ENCODE measurements at places on chromosomes 6 and 20. TPM values are rescaled to one million over a fixed set of nuclear protein-coding genes. Genes with fewer than 3 reads are reported as not detected.

DNA sequence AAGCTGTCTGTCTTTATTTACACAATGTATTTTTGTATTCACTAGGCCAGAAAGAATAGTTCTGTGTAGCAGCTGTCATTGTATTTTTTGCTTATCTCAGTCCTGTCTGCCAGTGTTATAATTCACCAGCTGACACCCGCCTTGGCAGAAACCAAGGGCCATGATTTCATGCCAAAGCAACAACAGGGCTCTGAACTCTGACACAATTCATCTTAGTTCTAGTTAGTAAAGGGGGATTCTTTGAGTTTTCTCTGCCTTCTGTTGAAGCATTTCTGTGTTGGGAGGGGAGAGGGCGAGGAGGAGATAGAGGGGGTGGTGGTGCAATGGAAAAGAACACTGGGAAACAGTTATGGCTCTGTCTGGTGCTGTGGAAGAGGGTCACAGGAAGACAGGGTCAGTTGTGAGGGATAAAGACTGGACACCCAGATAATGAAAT is 684.6 kb upstream of the MARCKS start:
- no peak overlapping the region for H3K27ac ChIP-seq
- H3K4me3 ChIP-seq = no peak overlapping the region
- H3K27me3 ChIP-seq = no peaks in the 10 kb centered on the region
- no peaks in the 10 kb centered on the region for H3K4me1 ChIP-seq
- DNase-seq = no peak

DNA sequence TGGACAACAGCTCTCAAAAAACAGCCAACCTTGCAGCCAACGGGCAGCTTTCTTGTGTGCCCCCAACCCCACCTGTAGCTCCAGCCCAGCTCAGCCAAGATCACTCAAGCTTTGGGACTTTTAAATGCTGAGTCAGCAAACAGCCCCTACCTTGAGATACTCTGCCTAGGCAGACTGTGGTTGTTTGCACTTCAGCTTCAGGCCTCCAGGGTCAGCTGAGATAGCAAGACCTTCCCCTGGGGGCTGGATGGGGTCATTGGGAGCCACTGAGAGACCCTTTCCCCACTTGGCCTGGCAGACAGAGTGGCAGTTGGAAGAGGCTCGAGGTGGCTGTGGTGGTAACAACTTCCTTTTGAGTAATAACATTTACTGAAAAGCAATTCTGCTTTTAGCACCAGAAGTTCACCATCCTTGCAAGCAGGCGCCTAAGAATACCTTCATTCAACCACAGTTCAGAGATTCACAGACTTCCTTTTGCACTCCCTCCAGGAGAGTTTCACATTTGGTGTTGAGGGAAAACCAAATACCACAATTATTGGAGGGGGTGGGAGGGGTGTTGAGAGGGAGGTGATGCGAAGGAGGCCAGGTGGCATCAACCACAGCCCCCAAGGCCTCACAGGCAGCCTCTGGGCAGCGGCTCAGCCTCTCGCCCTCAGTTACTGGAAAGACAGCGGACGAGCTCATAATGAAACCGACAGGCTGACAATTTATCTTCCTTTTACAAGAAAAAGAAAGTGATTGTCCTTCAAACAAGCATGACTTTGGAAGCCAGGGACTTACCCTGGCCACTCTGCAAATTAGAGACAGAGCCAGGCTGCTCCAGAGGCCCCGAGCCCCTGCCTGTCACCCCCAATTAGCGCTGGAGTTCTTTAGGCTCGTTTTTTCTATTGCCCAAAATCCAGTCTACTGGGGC is 148.1 kb downstream of the CEBPB start:
- peaks cover 16% of the 10 kb centered on the region for H3K4me1 ChIP-seq
- no peak overlapping the region for H3K4me3 ChIP-seq
- DNase-seq = no peak
- no peaks in the 10 kb centered on the region for H3K27me3 ChIP-seq
- H3K36me3 ChIP-seq = no peaks in the 10 kb centered on the region
- peak overlapping the region; percentile 72 for H3K27ac ChIP-seq

- no peaks in the 10 kb centered on the region for H3K27me3 ChIP-seq
- no peaks in the 10 kb centered on the region for H3K36me3 ChIP-seq
- H3K27ac ChIP-seq = no peak overlapping the region
- DNase-seq = no peak
- no peaks in the 10 kb centered on the region for H3K4me1 ChIP-seq
Observed at GRCh38 chr20:33061658-33062028, 7.9 kb downstream of the BPIFB3 start.

DCDC2 gene
- total RNA-seq = 2.8 TPM

- DNase-seq = peak; percentile 46
- H3K27ac ChIP-seq = no peak overlapping the region
- H3K4me1 ChIP-seq = peaks cover 16% of the 10 kb centered on the region
- H3K4me3 ChIP-seq = no peak overlapping the region
- peaks cover 9% of the 10 kb centered on the region for H3K27me3 ChIP-seq
- no peaks in the 10 kb centered on the region for H3K36me3 ChIP-seq
Observed at GRCh38 chr20:52231230-52231746, 39.7 kb upstream of the ZFP64 start.

ANKRD66 gene
- not detected for total RNA-seq

DNA sequence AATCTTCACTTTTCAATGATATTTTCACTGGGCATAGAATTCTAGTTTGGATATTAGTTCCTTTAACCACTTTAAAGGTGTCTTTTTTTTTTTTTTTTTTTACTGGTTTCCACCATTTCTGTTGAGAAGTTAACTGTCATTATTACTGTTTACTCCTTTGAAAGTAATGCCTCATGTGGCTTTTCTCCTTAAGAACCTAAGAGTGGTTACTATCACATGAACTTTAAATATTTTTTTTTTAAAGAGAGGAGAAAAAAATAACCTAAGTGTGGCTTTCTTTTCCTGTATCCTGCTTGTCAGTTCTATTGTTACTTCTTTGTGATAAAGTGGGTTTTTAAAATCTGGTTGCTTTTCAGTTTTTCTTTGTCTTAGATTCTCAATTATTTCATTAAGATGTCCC is 229.5 kb downstream of the CDH26 start:
- no peaks in the 10 kb centered on the region for H3K27me3 ChIP-seq
- DNase-seq = no peak
- H3K27ac ChIP-seq = no peak overlapping the region
- H3K4me3 ChIP-seq = no peak overlapping the region
- no peaks in the 10 kb centered on the region for H3K4me1 ChIP-seq

HEBP2 gene
- total RNA-seq = 18.2 TPM

DNA sequence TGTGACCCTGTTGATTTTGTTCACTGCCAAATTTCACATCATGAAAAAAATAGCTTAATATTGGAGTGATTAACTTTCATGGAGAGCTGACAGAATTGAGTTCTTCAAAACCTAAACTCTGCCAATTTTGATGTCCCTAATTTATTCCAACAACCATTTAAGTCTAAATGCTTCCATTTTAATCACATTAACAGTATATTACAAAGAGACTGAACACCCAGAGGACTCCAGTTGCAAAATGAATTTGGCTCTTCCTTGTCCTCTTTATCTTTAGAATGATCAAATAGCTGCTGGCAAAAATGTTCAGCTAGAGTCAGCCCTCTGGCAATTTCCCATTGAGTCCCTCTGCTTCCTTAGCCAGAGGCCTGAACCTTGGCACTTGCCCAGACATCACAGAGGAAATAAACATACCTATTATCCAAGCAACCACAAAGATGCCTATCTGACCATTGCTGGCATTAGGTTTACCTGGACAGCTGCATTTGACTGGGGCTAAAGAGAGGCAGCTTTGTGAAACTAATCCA is 299.0 kb upstream of the STXBP5 start:
- no peak overlapping the region for H3K4me3 ChIP-seq
- H3K27ac ChIP-seq = no peak overlapping the region
- H3K4me1 ChIP-seq = peaks cover 11% of the 10 kb centered on the region
- H3K36me3 ChIP-seq = no peaks in the 10 kb centered on the region
- H3K27me3 ChIP-seq = no peaks in the 10 kb centered on the region
- peak; percentile 31 for DNase-seq

GRCh38 chr6:116286773-116287358 is 7.1 kb upstream of the TSPYL1 start:
- H3K27ac ChIP-seq = no peak overlapping the region
- DNase-seq = no peak
- no peak overlapping the region for H3K4me3 ChIP-seq
- H3K27me3 ChIP-seq = no peaks in the 10 kb centered on the region
- no peaks in the 10 kb centered on the region for H3K36me3 ChIP-seq

DNA sequence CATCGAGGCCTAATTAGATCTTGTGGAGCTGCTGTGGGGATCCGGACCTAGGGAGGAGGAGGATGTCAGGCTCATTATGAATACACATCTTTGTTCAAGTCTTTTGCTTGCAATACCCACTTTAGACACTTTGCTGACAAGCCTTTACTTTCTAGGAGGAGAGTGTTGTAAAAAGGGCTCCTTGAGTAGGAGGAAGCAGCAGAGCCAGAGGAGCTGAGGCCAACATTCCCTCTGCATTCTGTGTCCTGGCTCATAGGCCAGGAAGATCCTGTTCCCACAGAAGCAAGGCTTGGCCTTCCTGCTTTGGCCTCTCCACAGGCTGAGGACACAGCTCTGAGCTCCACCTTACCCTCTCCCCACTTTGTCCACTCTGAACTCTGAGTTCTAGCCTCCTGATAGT is 67.1 kb downstream of the TPD52L1 start:
- no peaks in the 10 kb centered on the region for H3K27me3 ChIP-seq
- H3K4me1 ChIP-seq = peaks cover 16% of the 10 kb centered on the region
- H3K36me3 ChIP-seq = no peaks in the 10 kb centered on the region
- DNase-seq = peak; percentile 14

- H3K4me1 ChIP-seq = peaks cover 62% of the 10 kb centered on the region
- DNase-seq = peak; percentile 58
- peak overlapping the region; percentile 98 for H3K27ac ChIP-seq
- H3K36me3 ChIP-seq = no peaks in the 10 kb centered on the region
- peak overlapping the region; percentile 98 for H3K4me3 ChIP-seq
Observed at GRCh38 chr20:17570347-17571152, 675 bp downstream of the DSTN start.

DNA sequence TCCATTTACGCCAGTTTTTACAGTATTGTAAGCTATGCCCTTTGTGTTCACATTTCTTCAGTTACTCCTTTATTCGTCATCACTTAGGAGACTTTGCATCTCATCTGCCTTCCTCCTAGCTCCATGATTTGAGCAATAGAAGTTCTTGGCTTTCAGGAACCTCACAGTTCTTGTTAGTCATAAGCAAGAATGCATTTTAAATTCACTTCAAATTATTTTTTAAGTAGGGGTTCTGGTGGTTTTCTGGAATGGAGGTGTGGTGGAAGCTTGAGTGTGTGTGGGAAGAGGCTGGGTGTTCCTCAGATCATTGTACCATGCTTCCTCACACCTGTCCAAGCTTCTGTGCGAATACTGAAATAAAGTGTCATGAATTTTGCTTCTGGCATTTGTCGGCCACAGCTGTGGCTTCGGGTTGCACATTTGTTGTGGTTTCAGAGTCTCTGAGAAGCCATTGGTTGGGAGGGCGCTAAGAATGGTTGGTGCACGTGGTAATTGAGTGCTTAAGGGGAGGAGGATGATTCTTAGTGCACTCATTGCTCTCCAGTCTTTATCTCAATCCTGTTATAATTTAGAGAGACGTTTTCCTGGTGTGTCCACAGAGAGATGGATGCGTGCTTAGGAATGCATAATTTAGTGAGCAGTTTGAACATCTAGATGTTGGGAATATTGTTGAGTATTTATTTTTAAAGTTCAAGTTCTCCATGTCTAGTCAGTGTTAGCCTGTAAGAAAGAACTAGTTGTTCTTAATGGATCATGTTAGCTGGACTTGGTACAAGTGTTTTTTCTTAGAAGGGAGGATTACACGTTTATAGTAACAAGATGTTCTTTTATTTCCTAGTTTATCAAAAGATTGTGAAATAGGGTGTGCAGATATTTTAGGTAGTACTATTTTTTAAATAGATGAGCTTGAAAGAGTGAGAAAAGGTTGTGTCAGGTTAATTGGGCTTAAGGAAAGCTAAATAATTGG is 31.9 kb downstream of the FOXO3 start:
- peak; percentile 64 for DNase-seq
- H3K4me3 ChIP-seq = no peak overlapping the region
- peaks cover 100% of the 10 kb centered on the region for H3K4me1 ChIP-seq
- no peaks in the 10 kb centered on the region for H3K27me3 ChIP-seq

GRCh38 chr6:41823178-41823577 is 35.7 kb downstream of the TOMM6 start:
- H3K27ac ChIP-seq = no peak overlapping the region
- H3K36me3 ChIP-seq = no peaks in the 10 kb centered on the region
- no peak overlapping the region for H3K4me3 ChIP-seq
- DNase-seq = no peak

- H3K36me3 ChIP-seq = no peaks in the 10 kb centered on the region
- peak; percentile 44 for DNase-seq
- peaks cover 40% of the 10 kb centered on the region for H3K4me1 ChIP-seq
- no peaks in the 10 kb centered on the region for H3K27me3 ChIP-seq
- peak overlapping the region; percentile 2 for H3K27ac ChIP-seq
- no peak overlapping the region for H3K4me3 ChIP-seq
Observed at GRCh38 chr20:57582432-57583288, 21.8 kb downstream of the PCK1 start.

- peaks cover 9% of the 10 kb centered on the region for H3K4me1 ChIP-seq
- no peaks in the 10 kb centered on the region for H3K27me3 ChIP-seq
- DNase-seq = no peak
- no peaks in the 10 kb centered on the region for H3K36me3 ChIP-seq
Observed at GRCh38 chr6:143283887-143284645, 166.4 kb downstream of the ADAT2 start.

DNA sequence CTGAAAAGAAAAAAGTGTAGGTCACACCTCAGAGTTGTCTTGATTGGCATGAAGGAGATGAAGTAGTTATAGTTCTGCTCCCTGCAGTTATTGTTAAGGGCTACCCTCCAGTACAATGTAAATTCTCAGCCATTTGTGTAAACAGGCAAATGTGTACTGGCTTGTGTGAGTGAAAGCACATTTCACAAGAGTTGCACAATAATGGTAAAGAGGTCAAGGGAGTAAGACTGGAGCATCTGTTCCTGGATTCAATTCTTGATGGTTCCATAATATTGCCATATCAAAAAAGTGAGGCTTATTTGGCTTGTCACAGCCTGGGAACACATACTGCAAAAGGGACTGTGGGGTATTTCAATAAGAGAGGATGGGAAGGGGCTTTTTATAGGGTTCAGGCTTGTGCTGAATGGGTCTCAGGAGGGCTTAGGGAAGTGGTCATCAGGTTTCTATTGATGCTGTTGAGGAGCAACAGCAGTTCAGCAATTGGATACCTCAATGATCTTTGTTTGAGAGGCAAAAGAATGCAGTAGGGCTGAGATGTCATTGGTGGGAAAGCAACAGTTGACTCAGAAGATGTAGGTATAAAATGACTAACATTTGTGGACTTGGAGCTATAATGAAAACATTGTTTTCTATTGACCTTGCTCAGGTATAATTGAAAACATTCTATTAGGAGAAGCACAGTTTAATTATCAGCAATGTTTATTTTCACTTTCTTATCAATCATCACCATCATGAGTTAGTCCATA is 402.6 kb downstream of the BCKDHB start:
- H3K27ac ChIP-seq = no peak overlapping the region

- H3K4me3 ChIP-seq = no peak overlapping the region
- peaks cover 20% of the 10 kb centered on the region for H3K4me1 ChIP-seq
- no peaks in the 10 kb centered on the region for H3K36me3 ChIP-seq
- H3K27me3 ChIP-seq = no peaks in the 10 kb centered on the region
- no peak for DNase-seq
Observed at GRCh38 chr6:11640486-11640885, 102.9 kb downstream of the TMEM170B start.
